ENCODE measurements at places on chromosomes 2 and 18.
A peak's percentile ranks its signal among the peaks of the same experiment; 100 is the strongest.

DNA sequence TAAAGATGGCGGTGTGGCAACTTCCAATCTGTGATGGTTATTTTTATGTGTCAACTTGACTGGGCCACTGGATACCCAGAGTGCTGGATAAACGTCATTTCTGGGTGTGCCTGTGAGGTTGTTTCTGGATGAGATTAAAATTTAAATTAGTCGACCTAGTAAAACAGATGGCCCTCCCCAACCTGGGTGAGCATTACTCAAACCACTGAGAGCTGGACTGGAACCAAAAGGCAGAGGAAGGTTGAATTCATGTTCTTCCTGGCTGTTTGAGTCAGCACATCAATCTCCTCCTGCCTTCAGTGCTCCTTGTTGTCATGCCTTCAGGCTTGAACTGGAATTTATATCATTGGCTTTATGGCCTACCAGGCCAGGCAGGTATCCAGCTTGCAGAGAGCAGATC is 190.8 kb upstream of the RGPD4 start:
- DNase-seq, result peak; percentile 85

DNA sequence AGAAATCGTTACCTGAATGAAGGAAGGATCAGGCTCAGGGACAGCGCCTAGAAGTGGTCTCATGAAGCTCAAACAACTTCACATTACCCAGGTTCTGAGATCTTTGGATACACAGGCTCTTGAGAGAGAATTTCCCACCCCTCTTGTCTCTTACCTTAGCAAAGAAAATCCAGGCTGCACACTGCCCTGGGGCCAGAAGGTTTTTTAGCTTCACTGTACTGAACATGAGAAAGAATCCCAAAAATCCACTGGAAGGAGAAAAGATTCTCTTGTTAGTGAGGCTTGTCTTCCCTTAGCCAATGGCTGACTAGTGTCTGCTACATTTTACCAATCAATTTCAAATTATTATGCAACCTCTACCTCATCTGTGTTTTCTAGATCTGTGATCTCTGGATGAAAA is 101.0 kb upstream of the RIOK3 start:
- DNase-seq, result no peak

GRCh38 chr18:37448946-37449345 is 116.7 kb downstream of the CELF4 start:
- no peak for DNase-seq

GRCh38 chr2:178886006-178886405 is 78.8 kb upstream of the TTN start:
- DNase-seq, result no peak

DNA sequence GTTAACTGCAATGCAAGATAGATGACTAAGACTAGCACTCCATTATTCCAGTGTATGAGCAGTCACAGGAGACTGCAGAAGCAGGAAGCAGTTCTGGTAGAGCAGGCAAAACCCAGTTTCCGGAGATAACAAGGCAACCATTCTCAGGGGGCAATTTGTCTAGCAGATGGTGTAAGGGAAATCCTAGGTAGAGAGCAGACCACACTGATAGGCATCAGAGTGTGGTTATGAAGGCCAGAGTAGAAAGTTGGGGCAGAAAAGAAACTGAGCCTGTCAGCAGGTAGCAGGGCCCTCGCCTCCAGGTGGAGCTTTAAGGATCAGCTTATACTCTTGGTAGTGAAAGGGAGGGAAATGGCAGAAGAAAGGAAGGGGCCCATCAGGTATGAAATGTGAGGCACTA is 164.4 kb downstream of the PDE11A start:
- no peak for DNase-seq

GRCh38 chr18:9612215-9612830 is 2.0 kb downstream of the PPP4R1 start:
- DNase-seq, result peak; percentile 48

GRCh38 chr18:55064760-55065159 is 105.5 kb upstream of the CCDC68 start:
- DNase-seq, result no peak

DNA sequence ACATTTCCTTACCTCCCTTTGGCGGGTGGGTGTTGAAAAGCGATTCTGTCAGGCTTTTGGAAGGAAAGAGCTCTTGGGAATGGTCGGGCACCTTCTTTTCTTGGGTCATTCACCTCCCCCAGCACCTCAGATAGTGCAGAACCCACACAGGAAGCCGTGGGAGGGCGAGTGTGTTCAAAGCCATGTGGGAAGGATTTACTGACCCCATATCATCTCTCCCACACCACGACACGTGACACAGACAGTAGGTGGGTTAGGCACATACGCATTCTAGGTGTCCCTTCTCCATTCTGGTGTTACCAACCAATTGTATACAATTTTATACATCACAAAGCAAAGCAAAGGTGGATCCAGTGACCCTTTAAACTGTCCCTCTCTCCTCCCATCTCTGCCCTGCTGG is 263.7 kb upstream of the REV1 start:
- no peak for DNase-seq

GRCh38 chr2:208064220-208064961 is 39.1 kb upstream of the PLEKHM3 start:
- peak; percentile 90 for DNase-seq

DNA sequence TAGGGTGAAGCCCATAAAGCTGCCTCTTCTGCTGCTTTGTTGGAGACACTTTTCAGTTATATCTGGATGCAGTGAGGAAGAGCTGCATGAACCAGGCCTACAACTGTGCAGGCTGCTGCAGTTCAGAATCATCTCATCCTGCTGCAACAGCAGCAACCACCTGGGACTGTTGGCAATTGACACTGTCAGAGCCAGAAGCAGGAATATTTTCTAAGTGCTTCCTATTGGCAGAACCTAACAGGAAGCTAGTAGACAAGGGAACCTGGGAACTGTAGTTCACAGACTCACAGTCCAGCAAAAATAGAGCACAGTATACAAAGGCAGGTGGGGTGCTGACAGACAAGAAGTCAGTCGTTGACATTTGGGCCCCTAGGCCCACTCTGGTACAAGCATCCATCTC is 452.9 kb upstream of the SPRED2 start:
- no peak for DNase-seq

GRCh38 chr2:232761301-232761907 is 15.0 kb downstream of the KCNJ13 start:
- DNase-seq, result peak; percentile 23

DNA sequence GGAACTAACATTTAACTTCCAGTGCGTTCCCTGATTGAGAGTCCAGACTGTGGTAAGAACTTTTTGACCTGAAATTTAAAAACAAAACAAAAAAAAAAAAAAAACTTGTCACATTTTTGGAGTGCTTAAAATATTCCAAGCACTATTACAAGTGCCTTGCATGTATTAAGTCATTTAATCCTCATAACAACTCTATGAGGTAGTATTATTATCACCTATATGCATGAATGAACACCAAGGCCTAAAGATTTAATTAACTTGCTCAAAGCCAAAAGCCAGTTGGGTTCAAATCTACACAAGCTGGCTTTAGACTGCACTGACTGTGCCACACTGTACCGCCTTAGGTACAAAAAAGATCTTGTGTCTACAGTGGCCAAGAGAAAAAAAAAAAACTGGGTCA is 35.2 kb downstream of the METTL4 start:
- DNase-seq, result no peak

- DNase-seq, result no peak
Observed at GRCh38 chr2:144323946-144324345, 196.0 kb downstream of the ZEB2 start.

DNA sequence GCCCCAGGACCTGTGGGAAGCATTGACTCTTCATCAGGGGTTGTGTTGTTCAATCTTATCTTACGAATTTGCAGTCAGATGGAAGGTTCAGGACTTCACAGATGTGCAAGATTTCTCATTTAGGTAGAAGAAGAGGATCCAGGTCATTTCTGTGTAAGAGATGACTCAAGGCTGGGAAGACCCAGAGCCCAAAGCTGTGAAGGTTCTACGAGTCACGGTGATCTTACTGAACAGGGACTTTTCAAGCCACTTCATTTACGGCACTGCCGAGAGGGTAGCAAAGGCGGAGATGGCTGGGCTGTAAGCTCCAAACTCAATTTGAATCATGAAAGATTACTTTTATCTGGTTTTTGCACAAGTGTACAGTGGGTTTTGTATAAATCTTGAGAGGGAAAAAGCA is 228.0 kb upstream of the MEX3C start:
- no peak for DNase-seq

- peak; percentile 44 for DNase-seq
Observed at GRCh38 chr18:46283268-46283667, 179.1 kb downstream of the HAUS1 start.

DNA sequence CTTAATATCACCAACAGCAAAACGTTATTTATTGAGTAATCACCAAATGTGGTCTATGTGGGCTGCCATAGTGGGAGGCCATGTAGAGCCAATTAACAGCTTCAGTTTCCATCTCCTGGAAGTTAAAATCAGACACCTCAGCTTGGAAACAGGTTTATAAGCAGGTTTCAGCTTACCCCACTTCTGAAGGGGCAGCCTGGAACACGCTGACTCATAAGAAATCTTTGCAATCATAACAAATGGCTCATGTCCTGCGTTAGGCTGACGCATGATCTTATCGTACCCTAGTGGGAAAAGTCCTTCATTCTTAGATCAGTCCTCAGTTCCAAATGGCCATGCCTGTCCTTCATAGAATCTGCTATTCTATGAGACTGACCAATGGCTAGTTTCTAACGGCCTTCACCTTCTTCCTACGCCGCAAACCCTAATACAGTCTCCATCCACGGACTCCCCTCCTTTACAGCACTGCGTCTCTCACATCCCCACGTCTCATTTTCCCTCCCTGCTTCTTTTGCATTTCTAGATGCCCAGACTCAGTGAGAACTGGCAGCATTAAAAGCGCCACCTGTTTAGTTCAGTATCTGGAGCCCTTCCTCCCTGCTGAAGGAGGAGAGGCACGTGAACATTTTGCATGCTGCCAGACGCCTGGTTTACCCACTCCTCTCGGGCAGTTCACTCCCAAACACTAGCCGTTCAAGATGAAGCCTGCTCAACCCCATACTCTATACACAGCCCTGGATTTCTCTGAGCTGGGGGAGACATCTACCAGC is 24.2 kb upstream of the BZW1 start:
- peak; percentile 90 for DNase-seq

GRCh38 chr18:80225685-80226084 is 21.6 kb downstream of the PARD6G start:
- DNase-seq, result no peak

DNA sequence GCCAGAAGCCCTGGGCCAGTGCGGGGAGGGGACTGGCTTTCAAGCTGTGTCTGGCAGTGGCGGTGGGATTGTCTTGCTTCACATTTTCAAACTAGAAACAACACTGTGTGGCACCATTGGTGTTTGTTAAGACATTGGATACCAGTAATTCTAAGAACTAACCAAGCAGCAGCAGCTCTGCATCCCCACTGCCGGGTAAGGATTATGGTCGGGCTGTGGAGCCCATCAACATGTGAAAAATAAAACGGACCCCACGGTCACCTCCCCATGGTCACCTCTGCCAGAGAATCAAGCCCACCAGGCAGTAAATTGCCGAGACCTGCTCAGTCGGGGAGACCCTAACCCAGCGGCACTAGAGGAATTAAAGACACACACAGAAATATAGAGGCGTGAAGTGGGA is 65.3 kb downstream of the C18orf63 start:
- no peak for DNase-seq

DNA sequence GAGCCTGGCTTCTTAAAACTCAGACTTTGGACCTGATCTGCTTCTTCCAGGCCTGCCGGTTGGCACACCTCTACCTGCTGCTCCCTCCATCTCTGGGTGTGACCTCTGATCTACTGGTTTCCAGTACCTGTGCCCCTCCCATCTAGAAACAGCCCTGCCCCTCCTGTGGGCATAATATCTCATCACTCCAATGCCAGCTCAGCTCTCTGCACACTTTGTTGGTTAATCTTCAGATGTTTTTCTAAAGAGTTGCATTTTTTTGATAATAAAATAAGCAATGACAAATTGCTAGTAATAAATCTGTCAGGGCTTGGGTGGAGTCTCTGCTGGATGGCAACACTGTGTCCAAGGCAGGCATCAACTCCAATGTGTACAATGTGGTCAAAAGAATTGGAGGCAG is 89.6 kb upstream of the PPP1CB start:
- no peak for DNase-seq

GRCh38 chr2:134233728-134234136 is 20.1 kb upstream of the MGAT5 start:
- no peak for DNase-seq

DNA sequence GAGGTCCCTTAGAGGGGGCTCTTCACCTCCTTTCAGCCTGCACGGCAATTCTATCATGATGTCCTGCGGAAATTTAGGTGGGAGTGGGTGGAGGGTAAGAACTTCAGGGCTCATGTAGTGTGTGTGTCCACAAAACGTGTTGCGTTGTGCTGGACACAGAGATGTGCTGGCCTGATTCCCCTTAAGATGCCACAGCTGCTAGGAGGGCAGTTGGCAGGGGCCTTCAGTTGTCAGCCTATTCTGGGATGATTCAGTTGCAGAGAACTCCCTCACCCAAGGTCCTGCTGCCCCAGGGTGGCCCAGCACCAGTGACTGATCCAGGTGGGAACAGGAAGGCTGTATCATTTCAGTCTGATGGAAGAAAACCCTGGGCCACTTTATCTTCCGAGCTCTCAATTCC is 1.0 kb upstream of the HJURP start:
- no peak for DNase-seq

DNA sequence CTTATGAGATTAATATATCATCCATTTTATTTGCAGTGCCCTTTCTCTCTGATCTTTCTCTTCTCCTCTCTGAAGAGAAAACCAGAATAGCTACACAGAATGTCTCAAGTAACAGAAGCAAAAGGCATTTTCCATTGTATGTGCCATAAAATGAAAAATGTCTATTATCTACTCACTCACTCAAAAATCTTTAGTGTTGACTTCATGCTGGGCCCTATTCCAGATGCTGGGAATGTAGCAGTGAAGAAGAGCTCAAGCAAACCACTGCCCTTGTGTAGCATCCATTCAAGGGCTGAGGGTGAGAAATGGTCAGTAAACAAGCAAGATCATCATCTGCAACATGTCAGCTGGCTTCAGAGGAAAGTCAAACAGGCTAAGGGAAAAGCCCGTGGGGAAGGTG is 427.7 kb downstream of the METTL4 start:
- DNase-seq, result peak; percentile 74

DNA sequence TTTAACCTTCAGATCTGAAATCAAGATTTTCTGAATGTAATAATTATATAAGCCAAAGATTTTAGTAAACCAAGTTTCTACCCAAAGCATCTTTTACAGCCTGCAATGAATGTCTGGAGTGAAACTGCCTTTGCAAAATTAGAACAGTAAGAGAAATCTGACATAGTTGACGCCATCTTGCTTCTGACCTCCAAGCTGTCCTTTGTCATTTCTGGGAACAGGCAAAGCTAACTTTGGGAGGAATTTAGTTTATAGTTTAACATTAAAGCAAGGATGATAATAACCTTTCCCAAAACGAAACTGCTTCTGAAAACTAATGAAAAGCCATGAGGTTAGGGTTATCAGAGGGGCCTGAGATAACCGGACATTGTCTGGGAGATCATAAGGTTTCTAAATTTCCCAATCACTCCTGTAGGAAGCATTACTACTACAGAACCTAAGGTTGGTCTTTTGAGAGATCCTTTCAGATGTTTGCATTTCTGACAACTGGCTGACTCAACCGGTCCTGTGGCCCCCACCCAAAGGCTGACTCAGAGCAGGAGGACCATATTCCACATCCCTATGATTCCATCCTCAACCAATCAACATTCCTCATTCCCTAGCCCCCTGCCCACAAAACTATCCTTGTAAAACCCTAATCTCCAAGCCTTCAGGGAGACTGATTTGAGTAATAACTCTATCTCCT is 124.5 kb downstream of the TMEM131 start:
- peak; percentile 89 for DNase-seq

All from fibroblast of skin of right quadriceps (primary cell).